ENCODE measurements at places on chromosomes 12 and 14.
A peak's percentile ranks its signal among the peaks of the same experiment; 100 is the strongest.

DNA sequence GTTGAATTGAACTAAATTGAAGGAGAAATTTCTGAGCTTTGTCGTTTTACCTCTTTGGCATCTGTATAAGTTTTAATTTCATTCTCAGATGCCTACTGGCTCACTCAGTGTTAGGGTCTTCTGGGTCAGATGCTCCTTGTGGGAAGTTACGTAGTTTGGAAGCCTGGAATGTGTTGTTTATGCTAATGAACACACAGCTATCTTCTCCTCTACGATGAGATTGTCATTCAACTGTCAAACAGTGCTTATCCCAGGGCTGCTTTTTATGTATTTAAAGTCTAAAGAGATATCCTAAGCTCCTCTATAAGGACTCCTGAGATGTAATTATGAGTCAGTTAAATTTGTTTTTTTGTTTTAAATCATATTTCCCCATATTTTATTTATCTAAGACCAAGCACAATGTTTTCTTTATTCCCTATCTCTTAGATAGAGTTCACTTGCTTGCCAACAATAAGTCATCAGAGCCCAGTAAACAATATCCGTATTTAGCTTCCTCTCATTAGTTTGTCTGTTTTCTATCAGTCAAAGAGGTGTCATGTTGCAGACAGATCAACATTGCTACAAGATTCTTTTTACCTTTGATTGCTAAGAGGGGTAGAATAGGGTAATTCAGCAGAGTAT lies 368.0 kb upstream of the PDE3A start:
- DNase-seq: no peak

GRCh38 chr12:113466454-113467141 lies 5.1 kb downstream of the LHX5 start:
- DNase-seq: no peak

DNA sequence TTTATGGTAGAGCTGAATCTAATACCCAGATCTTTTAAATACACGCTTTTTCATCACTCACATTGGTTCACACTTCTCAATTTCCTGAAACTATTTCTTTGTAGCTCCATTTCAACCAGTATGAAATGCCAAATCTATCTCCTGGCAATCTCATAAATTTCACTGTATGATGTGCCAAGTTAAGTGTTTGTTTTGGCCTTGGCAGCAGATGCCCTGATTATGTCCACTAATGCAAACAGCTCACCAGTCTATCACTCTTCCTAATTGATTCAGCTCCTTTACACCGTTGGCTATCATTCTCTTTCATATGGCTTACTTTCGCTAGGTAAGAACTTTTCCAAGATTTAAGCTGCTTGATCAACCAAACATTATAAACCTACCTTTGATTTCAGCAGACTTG lies 58.6 kb downstream of the ZFC3H1 start:
- no peak for DNase-seq

GRCh38 chr12:57130941-57131340 lies 2.7 kb downstream of the LRP1 start:
- no peak for DNase-seq

GRCh38 chr12:112986291-112986800 lies 8.0 kb downstream of the OAS2 start:
- no peak for DNase-seq

- DNase-seq: no peak
Measured at GRCh38 chr14:102586420-102587104, 5.9 kb upstream of the RCOR1 start.

DNA sequence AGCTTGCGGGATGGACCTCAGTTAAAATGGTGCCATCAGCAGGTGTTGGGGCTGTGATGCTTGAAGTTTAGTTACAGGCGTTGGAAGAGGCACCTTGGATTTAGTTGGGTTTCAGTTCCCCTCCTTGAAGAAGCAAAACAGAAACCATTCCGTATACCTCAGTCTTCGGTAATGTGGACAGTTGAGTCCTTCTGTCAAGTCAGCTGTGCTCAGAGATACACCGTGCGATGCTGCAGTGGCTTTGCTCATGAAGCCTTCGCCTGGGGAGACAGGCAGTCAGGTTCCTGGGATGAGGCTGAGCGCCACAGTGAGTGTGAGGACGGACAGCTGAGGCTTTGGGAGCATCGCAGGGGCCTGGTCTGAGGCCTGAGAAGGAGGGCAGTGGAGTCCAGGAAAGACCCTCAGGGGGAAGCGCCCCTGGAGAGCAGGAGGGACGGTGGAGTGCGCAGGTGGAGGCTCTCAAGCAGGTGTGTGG lies 7.4 kb downstream of the RAN start:
- DNase-seq: no peak

GRCh38 chr14:94157197-94157596 lies 16.9 kb upstream of the PPP4R4 start:
- DNase-seq: no peak

- DNase-seq: no peak
Measured at GRCh38 chr12:114902665-114903064, 218.7 kb upstream of the TBX3 start.

DNA sequence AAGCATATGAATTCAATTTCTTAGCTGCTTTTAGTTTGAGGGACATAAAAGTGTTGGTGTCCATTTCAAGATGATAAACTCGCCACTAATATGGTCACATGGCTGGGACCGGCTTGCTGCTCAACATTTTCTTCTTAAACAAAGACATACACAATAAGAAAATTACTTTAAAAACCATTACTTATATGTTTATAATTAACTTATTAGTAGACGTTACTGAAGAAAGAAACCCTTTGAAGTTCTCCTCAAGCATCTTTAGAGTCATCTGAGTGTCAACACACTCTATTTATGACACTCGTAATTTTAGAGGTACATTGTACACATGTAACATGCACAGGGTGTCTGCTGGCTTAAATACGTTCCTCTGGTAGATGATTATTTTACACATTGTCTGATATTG lies 74.7 kb downstream of the BMP4 start:
- DNase-seq: no peak

DNA sequence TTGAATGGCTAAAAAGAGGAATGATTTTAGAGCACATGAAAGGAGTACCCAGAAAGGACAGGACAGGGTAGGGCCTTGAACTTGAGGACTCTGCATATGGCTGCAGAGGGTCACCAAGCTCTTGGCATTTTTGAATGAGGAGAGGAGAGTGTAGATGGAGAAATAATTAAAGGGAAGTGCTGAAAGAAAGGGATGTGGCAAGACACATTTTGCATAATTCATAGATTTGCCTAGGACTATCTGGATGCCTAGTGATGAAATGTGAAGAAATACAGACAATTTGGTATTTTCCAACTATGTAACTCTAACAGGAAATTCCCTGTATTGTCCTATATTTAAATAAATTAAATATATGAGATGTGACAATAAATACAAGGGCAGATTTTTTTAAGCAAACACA lies 27.5 kb upstream of the MDM1 start:
- no peak for DNase-seq

- DNase-seq: no peak
Measured at GRCh38 chr12:52356762-52357580, 10.3 kb downstream of the KRT85 start.

DNA sequence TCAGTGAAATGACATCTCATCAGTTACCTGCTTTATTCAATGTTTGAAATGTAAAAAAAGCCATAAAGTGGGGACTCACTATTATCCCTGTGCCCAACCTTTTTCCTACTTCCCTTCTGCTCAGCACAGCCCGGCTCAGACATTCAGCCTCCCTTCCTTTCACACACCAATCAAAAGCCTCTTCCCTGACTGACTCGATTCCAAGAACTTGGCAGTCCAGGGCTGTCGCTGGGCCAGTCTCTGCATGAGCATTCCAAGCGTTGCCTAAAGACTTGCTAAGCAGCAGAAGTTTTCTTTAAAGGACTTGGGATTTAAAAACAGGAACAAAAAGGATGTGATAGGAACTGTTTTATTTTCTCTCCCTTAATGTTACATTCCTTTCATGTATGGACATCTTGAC lies 22.7 kb downstream of the ITPR2 start:
- peak; percentile 17 for DNase-seq

Measured in DMS 273 treated with DMSO at 0.1 percent for 48 hours (cell line).